Dermis microvascular lymphatic vessel endothelial cell (primary cell): ENCODE measurements at places on chromosomes 13 and 19. TPM values are rescaled to one million over a fixed set of nuclear protein-coding genes. Genes with fewer than 3 reads are reported as not detected.

The LILRB4 gene
- total RNA-seq, result not detected in 2 replicates

The PRR22 gene
- 0.39 and 0.51 TPM in 2 replicates for total RNA-seq

The TMPRSS9 gene
- total RNA-seq, result not detected in 2 replicates

The APLP1 gene
- 1.8 TPM in 2 replicates for total RNA-seq

The ATP4A gene
- total RNA-seq, result not detected in 2 replicates

The NACC1 gene
- total RNA-seq, result 36.2 and 46.7 TPM in 2 replicates

The BCL3 gene
- 1.4 and 3.8 TPM in 2 replicates for total RNA-seq

The SRRM5 gene
- under 0.01 TPM in 1 of 2 replicates, not detected in the other for total RNA-seq

The MEDAG gene
- 28.0 and 110 TPM in 2 replicates for total RNA-seq

The CLIP3 gene
- 1.3 and 6.1 TPM in 2 replicates for total RNA-seq

The TNFRSF19 gene
- total RNA-seq, result under 0.01 and 0.13 TPM in 2 replicates

The CATSPERD gene
- total RNA-seq, result not detected in 2 replicates

The KLK3 gene
- total RNA-seq, result not detected in 2 replicates

The BRSK1 gene
- total RNA-seq, result 0.39 and 1.3 TPM in 2 replicates

The RNF113B gene
- total RNA-seq, result not detected in 2 replicates

The ADPRHL1 gene
- 0.25 and 0.77 TPM in 2 replicates for total RNA-seq
